ENCODE measurements at places on chromosomes 16 and 17.
A peak's percentile ranks its signal among the peaks of the same experiment; 100 is the strongest.

- no peak for DNase-seq
These were observed 1.3 kb downstream of the SLC2A4 start for GRCh38 chr17:7282752-7283321.

DNA sequence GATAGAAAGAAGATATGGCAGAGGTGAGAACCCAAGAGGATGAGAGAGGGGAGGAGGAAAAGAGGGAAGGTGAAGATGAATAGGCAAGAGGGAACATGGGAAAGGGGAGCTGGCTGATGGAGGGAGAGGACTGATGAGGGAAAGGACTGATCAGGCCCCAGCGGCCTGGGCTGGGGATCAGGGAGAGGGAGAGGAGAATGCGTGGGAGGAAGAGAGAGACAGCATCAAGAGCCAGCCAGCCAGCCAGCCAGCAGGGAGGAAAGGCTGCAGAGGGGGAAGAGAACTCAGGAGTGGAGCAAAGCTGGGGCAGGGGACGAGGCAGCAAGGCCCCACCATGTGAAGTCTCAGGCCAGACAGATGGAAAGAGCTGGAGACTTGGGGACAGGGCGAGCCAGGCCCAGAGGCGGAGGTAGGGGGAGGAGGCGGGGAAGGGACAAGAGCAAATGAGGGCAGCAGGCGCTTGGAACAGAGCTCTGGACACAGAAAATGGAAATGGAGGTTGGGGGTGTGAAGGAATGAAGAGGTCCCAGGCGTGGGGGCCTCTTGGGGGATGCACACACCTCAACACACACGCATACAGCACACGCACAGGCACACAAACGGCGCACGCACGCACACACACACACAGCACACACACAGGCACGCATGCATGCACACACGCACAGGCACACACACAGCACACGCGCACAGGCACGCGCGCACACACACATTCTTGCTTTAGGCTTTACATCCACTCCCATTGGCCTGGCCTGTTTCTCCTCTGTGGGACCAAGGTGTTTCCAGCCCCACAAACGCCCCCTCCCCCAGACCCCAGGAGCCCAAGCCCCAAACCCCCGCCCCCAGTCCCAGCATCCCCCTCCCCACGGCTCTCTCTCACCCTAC is 12.3 kb downstream of the DLG4 start:
- DNase-seq, result no peak

DNA sequence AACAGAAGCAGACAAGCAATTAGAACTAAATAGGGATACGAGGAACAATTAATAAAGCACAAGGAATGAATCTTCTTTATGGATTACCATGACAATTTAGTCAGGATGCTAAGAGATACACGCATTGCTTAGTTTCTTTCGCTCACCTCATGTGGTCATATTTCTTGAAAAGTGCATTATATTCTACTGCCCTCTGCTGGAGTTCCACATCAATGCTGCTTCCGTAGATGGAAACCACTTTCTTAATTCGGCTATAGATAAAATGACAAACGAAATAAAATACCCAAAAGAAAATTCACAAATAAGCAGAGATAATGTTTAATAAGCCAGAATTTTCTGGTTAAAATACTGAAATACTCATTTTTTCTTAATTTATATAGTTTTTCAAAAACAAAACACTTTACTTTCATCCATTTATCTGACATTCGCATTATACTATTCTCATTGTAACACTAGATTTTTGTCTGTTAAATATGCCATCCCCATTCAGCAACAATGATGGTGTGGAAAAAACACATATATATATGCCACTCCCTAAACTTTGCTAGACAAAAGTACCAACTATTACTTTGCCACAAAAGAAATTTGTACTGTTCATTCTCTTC is 22.0 kb upstream of the PHLPP2 start:
- DNase-seq, result no peak

- DNase-seq, result peak; percentile 30
These were observed 676 bp downstream of the CPD start for GRCh38 chr17:30379303-30379902.

GRCh38 chr16:70801611-70802010 is 653 bp upstream of the VAC14 start:
- DNase-seq, result no peak

GRCh38 chr16:51621610-51622009 is 470.5 kb upstream of the SALL1 start:
- no peak for DNase-seq

- DNase-seq, result no peak
These were observed 15.8 kb upstream of the UQCRC2 start for GRCh38 chr16:21937336-21937829.

- DNase-seq, result no peak
These were observed 104.7 kb downstream of the MRM1 start for GRCh38 chr17:36705874-36706731.
